ENCODE measurements at places on chromosomes 6 and 20.

- DNase-seq: no peak
Observed at GRCh38 chr20:53826597-53827291, 233.1 kb upstream of the ZNF217 start.

- DNase-seq: no peak
Observed at GRCh38 chr20:58111310-58112016, 117.0 kb downstream of the ANKRD60 start.

- no peak for DNase-seq
Observed at GRCh38 chr6:153957394-153957793, 81.6 kb upstream of the OPRM1 start.

DNA sequence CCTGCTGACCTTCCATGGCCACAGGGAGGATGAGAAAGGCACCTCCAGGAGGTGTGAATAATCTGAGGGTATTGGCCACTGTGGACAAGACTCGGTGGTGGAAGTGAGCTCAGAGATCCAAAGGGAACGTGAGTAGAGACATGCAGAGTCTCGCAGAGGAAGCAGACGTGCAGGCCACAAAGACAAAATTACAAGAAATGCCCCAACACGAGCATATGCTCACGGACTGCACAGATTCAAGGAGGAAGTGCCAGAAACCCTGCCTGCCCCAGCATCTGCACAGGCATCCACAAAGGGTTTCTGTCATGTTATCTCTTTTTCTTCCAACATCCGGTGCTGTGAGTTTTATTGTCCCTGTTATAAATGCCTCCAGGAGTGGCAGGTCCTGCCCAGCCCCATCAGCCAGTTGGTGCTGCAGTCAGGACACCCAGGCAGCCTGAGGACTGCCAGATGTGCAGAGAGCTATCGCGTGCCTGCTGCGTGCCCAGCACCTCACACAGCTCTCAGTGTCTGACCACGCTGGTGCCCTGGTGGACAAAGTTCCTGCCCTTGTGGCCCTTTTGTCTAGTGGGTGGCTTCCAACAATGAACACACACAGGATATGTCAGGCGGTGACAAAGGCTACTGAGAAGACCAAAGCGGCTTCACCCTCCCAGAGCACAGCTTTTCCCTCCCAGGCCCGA lies 34.0 kb upstream of the FANCE start:
- DNase-seq: no peak

Measured in activated T-helper 1 cell treated with Interleukin-2 at 50 U/mL for 16 hours (primary cell).